ENCODE measurements at places on chromosomes 11 and 22. TPM values are rescaled to one million over a fixed set of nuclear protein-coding genes. Genes with fewer than 3 reads are reported as not detected.

The SIK3 gene
- 6.1 TPM for polyA plus RNA-seq

The OR6A2 gene
- polyA plus RNA-seq = not detected

The SLC22A8 gene
- polyA plus RNA-seq = not detected

The CRACR2B gene
- 0.25 TPM for polyA plus RNA-seq

The ABCC8 gene
- not detected for polyA plus RNA-seq

The OR51E1 gene
- not detected for polyA plus RNA-seq

The OR52E8 gene
- not detected for polyA plus RNA-seq

The CHRM4 gene
- 0.03 TPM for polyA plus RNA-seq

The TMEM9B gene
- 29.7 TPM for polyA plus RNA-seq

The SLC36A4 gene
- polyA plus RNA-seq = 11.1 TPM

The ARHGAP20 gene
- not detected for polyA plus RNA-seq

The ZBED5 gene
- polyA plus RNA-seq = 32.5 TPM

The CLCF1 gene
- 15.4 TPM for polyA plus RNA-seq

The KDELR3 gene
- polyA plus RNA-seq = 17.8 TPM
